Hindlimb muscle (tissue), 1 donor: ENCODE measurements at places on chromosomes 7 and 10. TPM values are rescaled to one million over a fixed set of nuclear protein-coding genes. Genes with fewer than 3 reads are reported as not detected.

Gene PGAM2
- 319 TPM for polyA plus RNA-seq

DNA sequence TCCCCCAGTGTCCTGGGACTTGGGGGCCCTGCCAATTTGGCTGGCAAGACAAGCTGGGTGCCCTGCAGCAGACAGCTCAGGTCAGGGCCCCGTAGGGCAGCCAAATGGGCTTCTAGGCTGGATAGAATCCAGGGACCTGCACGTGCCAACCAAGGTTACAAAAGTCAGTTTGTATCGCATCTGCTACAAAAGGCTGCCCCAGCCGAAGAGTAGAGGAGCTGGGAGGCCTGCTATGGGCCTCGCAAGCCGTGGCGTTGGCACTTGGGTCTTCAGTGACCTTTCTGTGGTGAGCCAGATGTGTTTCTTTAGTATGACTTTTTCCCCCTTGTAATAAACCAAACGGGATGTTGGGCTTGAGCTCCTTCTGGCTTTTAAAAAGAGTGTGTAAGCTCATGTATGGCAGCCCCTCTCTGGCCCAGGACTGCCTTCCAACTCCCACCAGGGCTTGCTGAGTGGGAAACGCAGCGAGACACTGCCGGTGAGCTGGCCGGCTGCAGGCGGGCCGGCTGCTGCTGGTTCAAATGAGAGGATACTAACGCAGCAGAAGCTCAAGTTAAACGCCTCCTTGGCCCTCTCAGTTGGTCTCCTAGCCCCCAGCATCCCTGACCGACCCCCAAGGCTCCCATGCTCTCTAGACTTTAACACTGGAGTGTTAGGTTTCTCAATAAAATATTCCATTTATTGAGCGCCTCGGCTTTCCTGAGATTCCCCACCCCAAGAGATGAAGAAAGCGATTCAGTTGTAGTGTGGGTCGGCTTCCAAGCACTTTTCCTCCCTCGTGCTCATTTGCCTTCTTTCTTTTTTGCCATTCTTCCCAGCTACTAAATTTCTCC is 3.1 kb upstream of the HOXA10 start:
- DNase-seq = no peak

DNA sequence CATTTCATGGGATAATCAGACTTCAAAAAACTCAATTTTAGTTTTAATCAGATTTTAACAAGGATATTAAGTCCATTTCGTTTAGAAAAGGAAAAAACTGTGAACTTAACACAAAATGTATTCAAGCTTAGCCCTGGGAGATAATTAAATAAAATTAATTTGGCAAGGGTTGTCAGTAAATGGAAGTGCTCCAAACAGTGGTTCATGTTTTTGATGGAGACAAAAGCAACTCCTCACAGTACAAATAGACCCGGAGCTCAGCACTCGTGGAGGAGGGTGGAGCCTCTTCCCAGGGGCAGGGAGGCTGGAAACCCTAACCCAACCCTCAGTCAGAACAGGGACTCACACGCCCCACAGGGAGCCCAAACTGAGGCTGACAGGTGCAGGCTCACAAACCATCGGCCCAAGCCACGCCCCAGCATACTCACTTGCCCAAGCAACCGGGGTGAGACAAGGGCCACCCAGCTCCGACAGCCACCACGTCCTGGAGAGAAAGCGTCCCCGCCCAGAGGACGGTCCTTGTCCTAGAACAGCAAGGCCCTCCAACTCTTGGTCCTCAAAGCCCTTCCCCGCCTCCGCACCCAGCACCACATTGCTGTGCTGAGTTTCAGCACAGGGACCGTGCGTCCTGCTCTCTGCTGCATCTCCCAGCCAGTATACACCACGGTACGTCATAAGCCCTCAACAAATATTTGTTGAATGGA is 39.8 kb downstream of the MAD1L1 start:
- DNase-seq = no peak

DNA sequence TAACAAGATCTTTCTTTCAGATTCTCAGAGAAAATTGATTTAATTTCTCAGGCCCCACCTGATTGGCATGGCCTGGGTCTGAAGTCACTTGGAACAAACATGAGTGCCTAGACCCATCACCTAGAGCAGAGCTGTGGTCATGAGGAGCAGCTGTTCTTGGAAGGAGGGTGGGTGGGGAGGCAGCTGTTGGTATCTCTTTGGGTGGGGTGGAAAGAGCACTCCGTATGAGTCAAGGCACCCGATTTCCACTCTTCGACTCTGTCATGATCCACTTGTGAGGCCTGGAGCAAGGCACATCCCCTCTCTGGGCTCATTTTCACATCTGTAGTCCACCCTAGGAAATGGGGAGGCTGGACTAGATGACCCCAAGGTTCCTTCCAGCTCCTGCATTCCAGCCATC is 156.7 kb downstream of the C10orf105 start:
- DNase-seq = no peak

GRCh38 chr10:109902992-109903947 is 20.0 kb downstream of the XPNPEP1 start:
- DNase-seq = no peak
